ENCODE measurements at places on chromosomes 1 and 21.

- peak; percentile 25 for DNase-seq
These were observed 11.4 kb downstream of the SLC45A3 start for GRCh38 chr1:205668951-205669340.

- no peak for DNase-seq
These were observed 8.9 kb downstream of the MAPKAPK2 start for GRCh38 chr1:206693592-206693991.

DNA sequence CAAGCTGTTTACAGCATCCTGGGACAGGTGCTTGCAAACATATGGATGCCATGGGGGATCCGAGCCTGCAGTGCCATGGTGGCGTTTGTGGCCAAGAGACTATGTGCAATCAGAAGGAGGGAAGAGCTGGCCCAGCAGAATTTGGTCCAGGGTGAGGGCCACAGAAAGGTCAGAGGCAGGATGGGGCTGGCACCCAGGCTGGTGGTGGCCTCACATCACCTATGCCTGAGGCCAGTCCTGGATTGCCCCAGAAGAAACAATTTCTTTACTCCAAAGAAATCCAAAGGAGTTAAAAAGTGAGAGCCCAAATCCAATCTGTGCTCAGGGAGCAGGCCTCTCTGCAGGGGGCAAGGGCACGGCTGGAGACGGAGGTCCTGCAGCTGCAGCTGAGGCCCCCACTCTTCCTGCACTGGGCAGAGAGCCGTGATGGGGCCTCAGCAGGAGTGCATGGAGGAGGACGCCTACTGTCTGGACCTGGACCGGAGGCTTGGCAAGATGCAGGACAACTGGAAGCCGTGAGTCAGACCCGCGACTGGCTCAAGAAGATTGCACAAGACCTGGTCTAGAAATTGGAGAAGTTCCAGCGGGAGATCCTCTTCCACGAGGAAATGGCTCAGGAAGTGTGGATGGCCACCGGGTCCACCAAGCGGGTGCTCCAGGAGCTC, 163.5 kb downstream of the RYR2 start:
- DNase-seq = no peak

GRCh38 chr21:42022091-42022430, 11.9 kb upstream of the ZBTB21 start:
- no peak for DNase-seq

DNA sequence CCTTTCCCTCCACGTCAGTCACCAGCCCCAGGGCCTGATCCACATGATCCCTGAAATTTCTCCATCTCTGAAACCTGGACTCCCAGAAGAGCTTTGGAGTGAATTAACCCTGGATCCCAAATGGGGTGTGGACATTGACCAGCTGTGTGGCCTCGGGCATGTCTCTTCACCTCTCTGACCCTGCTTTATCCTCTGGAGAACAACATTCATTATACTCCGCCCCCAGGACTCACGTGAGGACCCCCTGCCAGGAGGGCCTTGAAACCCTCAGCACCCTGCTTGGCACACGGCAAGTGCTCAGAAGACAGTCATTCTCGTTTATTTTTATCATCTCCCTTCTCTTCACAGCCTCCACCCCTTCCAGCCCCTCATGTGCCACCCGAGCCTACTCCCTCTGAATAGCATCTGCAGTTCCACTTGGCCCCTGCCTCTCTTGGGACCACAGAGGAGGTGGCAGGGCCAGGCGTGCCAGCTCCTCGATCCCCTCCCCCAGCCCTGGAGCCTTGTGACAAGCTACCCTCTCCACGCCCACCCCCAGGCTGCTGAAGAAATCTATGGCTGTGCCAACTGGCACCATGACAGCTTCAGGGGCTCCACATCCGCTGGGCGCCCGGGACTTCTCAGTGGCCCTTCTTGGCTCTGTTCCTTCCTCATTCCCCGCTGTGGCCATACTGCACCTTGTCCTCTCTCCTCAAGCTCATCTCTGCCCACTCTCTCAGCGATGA, 18.0 kb downstream of the ADGRB2 start:
- no peak for DNase-seq

DNA sequence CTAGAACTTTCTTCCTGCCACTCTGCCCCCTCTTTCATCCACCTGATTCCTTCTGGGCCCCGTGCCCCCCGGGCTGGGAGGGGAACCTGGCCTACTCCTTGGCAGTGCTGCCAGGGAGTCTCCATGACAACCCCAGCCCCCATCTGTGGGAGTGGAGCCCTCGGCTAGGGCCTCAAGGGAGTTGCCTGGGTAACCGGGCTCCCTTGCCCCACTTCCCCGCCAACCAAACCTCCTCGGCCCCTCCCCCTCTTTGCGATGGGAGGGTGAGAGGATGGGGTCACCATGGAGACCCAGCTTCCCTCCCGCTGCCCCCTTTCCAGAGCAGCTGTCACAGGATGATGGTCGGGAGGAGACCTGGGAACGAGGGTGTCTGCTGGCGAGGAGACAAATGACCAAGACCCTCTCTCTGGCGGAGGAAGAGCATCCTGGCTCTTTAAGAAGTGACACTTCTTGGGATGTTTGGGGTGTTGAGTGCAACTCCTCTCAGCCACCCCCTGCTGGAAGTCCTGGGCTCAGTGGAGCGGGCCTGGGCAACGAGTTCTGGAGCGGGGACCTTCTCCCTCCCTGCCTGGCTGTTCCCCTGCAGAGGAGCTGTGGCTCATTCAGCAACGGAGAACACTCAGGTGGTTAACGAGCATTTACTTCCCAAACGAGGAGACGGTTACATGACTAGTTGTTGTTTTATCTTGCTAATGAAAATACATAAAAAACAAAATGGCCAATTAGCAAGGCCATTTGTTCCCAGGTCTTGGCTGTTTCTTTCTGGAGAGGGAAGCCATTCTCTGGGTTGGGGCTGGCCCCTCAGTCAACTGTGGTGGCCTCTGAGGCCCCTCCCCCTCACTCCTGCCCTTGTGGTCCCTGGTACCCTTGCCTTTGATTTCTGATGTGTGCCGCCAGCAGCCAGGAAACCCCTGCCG, 82.8 kb downstream of the UBIAD1 start:
- no peak for DNase-seq

DNA sequence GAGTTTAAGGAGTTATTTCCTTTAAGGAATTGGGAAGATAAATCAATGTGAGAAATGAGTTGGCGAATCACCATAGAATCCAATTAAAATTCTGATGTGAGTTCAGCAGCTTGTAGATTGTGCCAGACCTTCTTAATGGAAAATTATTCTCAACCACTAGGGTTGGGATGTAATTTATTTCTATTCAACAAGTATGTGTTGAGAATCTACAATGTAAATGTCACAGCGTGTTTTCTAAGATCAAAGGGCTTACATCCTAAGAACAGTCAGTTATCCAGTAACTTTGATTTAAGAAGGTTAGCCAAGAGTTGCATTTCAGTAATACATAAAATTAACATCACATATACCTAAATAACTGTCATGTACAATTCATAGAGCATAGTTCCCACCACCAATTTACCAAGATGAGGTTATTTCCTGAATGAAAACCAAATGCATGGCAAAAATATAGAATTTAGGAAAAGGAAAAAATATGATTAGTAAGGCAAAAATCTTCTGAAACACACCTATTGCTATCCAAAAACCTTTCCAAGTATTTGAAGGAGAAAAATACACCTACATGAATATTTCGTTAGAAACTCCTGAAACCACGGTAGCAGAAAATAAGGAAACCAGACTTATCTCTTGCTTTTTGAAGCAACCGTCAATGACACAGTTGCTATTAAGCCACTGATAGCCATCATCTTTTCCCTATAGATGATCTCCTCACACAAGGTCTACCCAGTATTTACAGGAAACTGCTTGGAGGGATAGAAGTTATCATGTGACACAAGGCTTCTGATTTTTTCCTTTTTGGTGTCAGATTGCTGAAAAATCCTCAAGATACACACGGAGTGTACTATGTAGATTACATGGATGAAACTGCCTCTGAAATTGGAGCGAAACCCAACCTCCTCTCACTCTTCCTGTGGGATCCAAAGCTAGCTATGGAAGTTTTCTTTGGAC, 259.4 kb upstream of the POGK start:
- DNase-seq = no peak

GRCh38 chr1:115252585-115252984, 85.5 kb downstream of the NGF start:
- no peak for DNase-seq

DNA sequence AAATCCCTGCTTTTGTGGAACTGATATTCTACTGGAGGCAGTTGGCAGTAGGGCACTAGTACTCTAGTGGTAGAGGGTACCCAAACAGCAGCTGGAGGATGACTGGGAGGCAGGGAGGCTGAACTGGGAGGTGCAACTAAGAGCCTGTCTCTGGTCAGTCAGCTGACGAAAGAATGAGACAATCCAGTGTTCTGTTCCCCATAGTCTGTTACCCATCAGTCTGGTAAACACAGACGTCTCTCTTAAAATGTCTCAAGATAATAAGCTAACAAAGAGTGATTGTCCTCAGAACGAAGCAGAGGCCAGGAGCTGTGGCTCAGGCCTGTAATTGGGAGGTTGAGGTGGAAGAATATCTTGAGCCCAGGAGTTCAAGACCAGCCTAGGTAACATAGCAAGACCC, 30.4 kb downstream of the TFAP2E start:
- no peak for DNase-seq

DNA sequence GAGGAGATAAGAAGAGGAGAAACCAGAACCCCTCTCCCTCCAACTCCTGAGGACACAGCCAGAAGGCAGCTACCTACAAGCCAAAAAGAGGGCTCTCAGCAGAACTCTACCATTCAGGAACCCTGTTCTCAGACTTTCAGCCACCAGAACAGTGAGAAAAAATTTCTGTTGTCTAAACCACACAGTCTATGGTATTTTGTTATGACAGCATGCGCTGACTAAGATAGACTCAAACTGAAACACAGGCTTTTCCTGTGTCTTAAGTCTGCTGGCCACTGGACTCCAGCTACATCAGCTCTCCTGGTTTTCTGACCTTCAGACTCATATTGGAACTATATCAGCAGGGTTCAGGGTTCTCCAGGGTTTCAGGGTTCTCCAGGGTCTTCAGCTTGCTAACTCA, 126.5 kb upstream of the TNFSF4 start:
- DNase-seq = no peak

GRCh38 chr21:25670726-25671125, 31.7 kb downstream of the JAM2 start:
- DNase-seq = no peak

DNA sequence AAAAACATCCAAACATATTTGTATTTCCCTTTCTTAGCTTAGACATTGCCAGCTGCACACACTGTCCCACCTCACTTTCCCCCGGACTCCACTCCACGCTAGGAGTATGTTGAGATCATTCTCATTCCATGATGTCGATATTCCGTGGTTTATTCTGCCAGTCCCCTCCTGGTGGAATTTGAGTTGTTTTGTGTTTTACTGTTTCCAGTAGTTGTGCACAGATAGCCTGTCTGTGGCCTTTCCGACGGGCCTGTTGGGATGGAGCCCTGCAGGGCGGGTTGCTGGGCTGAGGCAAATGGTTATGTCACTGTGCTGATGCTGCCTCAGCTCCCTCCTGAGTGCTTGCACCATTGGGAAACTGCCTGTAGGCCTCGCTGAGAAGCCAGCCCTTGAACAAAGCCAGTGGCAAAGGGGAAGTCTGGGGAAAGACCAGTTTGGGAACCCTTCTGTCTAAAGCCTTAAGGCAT, 12.8 kb downstream of the TRAPPC10 start:
- peak; percentile 42 for DNase-seq

- no peak for DNase-seq
These were observed 46.6 kb downstream of the PLD5 start for GRCh38 chr1:242477944-242478343.

DNA sequence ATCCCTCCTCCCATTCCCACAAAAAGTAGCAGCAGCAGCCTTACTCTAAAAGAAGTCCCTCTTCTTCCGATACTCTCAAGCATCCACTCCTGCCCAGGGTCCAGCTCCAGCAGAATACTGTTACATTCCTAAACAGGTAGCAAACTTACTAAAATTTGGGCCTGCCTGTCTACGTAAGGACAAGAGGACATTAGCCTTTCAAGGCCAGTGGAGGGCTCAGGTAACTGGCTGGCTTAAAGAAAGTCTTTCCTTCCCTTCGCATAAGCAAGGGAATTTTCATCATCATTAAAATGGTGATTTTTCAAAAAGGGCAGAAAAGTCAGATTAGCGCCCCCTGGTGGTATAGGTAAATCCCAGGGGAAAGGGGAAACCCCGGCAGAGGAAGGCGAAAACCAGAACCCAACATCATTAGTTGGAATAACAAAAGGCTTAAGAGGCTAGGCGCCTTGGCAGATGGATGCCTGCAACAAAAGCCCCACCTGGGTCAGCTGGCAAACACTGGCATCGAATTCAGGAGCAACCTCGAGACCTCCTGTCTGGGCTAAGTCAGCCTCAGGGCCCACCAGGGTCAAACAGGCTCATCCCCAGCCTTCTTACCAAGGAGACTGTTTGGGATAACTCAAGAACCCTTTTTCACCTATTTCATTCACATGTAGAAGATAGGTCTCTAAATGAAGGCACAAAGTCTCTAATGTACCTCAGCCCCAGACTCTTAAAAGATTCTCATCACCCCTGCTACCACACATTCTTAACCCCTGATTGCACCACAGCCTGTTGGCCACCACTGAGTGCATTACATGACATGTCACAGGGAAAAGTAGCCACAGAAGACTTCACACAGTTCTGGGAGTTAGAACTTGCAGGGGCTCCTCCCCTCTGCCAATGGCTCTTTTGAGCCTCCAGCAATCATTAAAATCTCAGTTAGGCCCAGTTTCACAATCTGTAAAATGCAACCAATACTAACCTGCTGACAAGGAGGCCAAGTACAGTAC, 36.7 kb downstream of the ERI3 start:
- DNase-seq = peak; percentile 73

GRCh38 chr1:23577056-23578004, 18.0 kb upstream of the ID3 start:
- DNase-seq = no peak

DNA sequence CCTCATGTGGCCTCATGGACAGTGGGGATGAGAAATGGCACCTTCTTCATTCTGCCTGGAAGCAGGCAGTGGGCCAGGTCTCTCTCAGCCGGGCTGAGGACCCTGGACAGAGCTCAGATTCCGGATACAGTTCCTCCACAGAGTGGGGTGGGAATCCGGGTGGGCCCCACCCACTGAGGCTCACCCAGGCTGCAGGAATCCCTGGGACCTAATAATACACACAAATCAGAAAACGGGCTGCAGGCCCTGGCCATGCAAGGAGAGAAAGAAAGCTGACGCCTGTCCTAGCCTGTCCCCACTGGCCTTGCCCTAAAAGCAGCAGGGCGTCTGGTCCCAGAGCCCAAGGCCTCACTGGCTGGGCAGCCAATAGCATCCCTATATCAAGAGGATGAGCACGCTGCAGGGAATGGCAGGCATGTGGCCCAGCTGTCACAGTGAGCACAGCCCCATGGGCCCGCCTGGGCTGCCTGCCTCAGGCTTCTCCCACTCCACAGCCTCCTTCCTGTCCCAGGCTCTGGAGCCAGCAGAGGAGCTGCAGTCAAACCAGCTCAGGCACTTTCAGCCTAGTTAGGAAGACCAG, 25.3 kb downstream of the ACTA1 start:
- no peak for DNase-seq

GRCh38 chr1:155383406-155383805, 62.7 kb downstream of the RUSC1 start:
- no peak for DNase-seq

- no peak for DNase-seq
These were observed 72.0 kb upstream of the GORAB start for GRCh38 chr1:170460001-170460400.

- peak; percentile 41 for DNase-seq
These were observed 38.5 kb upstream of the TDRD10 start for GRCh38 chr1:154463512-154463990.

Data from erythroblast (primary cell).